ENCODE measurements at places on chromosomes 6 and 20.

GRCh38 chr6:106617302-106617701 is 12.0 kb downstream of the RTN4IP1 start:
- no peak for DNase-seq

- no peak for DNase-seq
Observed at GRCh38 chr6:167565884-167566599, 241.2 kb downstream of the TTLL2 start.

DNA sequence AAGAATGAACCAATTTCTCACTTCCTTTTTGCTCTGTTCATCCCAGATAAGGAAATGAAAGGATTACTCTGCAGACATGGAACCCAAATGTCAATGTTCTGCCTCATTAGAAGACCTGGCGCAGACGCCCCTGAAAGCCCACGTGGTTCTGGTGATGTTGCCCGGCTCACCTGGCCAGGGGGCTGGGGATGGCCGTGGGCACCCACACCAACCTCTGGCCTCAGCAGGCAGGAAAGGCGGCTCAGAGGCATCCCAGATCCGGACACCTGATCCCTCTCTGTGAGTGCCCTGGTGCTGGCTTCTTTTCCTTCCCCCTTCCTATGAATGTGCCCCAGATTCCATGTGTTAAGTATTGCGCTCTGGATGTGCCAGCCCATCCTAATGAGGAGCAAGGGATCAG is 33.6 kb downstream of the CDH4 start:
- DNase-seq = no peak

GRCh38 chr6:53369876-53370515 is 21.2 kb upstream of the ELOVL5 start:
- DNase-seq = no peak

DNA sequence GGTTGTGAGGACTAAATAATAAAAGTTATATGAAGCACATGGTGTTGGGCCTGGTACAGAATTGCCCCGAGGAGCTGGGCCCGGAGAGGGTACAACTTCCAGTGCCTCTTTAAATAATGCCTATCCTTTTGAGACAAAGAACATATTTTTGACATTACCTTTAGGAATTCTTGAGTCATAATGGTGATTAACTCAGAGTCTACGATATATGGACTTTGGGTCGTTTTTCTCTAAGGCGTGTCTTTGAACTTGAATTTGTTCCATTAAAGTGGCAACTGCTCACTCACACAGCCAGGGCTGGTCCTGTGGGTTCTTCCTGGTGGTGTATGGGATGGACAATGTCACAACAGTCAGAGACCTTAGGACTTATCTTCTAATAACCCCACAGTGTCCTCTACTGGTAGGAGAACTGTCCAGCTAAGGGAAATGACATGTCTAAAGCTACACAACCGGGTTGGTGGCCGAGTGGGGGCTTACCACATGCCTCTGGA is 106.5 kb downstream of the CDC5L start:
- DNase-seq = no peak

DNA sequence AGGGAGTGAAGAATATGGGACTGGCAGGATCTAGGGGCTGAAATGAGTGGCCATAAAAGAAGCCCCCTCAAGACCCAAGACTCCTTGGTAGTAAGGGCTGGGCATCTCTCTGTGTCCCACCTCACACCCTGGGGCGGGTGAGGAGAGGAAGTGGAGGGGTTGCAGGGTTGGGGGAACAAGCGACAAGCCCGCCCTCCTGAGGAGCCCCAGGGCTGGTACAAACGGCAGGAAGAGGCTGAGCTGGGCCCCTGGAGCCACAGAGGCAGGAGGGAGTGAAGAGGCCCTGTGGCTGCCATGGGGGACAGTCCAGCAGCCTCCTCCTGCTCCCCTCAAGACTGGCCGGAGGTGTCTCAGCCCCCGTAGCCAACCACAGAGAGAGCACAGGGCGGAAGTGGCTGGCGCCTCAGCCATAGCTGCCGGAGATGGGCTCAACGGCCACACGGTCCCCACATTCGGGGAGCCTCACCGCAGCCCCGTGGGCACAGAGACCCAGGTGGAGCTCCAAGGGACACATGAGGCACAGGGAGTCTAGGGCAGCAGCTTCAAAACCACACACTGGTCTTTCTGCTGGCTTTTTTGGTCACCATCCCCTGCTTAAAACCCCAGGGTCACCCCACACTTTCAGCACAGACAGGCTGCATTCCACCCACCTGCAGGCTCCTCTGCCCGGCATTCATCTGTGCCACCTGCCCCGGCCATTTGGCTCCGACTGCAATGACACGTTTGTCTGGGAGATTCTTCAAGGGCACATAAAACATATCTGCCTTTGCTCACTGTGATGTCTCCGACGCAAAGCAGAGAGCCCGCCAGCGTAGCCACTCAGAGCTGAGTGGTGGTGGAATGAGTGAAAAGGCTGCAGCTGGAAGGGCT is 524 bp downstream of the C20orf203 start:
- no peak for DNase-seq

- no peak for DNase-seq
Observed at GRCh38 chr6:73547036-73547435, 26.2 kb upstream of the EEF1A1 start.

DNA sequence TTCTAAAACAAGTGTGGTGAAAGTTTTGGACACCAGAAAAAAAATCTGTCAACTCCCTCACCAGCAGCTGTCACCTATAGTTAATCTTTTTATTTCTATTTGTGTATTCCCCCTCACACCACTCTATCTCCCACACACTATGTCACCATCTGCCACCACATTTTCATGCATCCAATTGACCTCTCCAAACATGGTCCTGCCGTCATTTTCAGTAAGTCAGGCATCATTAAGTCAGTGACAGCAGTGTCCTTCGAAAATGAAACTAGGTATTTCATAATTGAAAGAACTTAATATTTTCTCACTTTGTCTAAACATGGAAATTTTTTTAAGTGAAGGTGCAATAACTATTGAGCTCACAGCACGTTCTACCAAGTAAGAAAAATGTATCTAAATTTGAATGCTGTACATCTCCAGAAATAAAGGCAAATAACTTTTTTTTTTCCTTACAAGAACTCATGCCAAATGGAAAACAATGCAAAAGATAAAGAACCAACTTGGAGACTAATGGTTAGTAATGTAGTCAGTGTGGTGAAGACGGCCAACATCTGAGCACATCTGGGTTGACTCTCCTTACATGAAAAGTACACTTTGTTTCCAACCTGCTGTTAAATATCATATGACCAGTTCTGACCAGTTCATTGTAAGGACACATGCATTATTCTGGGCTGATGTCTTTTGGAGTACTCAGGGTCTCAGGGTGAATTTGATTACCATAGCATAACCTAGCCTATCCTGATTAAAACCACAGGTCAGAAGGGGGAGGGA is 623.3 kb upstream of the MANEA start:
- no peak for DNase-seq

DNA sequence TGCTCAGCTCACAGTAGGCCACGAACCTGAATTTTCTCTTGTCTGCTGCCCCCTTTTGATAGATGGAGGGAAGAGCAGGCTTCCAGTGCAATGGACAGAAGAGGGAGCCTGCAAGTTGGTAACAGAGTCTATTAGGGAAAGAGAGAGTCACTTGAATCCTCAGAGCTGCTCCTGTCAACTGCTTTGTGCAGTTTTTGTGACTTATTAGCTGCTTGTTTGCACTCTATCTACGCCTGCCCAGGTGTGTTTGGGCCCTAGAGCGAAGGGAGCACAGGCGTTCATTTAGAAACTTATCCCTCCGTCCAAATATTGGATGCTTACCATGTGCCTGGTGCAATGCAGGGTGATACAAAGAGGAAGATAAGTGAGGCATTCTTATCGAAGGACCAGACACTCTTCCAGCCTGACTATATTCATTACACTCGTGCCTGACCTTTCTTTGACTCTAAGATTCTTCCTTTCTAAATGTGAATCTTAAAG is 11.6 kb upstream of the SLC2A12 start:
- peak; percentile 54 for DNase-seq

GRCh38 chr20:46188866-46189541 is 70.9 kb downstream of the CD40 start:
- DNase-seq = no peak

- DNase-seq = no peak
Observed at GRCh38 chr20:50522053-50522674, 12.0 kb downstream of the PTPN1 start.

GRCh38 chr20:10578607-10579006 is 95.2 kb downstream of the JAG1 start:
- DNase-seq = no peak

DNA sequence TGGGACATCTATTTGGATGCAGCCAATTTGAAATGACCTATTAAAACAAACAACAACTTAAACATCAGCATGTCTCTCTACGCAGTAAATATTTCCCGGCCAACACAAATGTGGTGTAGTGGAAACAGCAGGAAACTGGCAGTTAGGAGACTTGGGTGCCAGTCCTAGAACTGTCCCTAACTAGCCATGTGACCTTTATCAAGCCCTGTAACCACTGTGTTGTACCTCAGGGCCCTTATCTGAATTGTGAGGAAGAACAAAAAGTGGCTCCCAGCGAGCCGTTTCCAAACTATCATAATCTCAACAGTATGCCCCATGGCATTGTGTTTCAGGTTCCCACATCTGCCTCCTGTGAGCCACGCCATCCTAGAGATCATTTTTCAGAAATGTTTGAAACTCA is 124.5 kb downstream of the IMPG1 start:
- no peak for DNase-seq

DNA sequence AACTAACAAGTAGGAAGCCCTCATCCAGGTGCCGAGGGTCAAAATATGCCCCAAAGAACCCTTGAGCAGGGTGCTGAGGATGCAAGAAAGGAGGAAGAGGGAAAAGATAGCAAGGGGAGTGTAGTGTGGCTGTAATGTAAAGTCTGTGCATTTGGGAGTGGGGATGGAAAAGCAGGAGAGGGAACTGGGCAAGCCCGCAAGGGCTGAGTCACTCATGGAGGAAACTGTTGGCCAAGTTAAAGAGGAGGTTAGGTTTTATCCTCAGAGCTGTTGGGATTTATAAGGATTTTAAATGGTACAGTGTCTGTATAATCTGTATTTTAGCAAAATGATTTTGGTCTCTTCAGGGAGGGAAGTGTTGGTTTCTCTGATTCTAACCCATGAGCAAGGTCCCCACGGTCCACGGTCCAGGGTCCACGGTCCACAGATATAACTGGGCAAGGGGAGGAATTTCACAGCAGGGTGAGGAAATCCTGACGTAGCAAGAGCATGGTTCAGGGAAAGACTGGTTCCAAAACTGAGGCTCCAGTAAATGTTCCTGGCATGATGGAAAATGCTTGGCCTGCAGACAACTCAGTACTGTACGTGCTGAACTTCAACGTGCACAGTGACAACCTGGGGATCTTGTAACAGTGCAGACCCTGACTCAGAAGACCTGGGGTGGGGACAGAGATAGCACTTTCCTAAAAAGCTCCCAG is 759.8 kb downstream of the PTPRT start:
- no peak for DNase-seq

- no peak for DNase-seq
Observed at GRCh38 chr6:162770955-162771354, 43.2 kb downstream of the PACRG start.

- no peak for DNase-seq
Observed at GRCh38 chr6:168182908-168183612, 104.0 kb upstream of the FRMD1 start.

DNA sequence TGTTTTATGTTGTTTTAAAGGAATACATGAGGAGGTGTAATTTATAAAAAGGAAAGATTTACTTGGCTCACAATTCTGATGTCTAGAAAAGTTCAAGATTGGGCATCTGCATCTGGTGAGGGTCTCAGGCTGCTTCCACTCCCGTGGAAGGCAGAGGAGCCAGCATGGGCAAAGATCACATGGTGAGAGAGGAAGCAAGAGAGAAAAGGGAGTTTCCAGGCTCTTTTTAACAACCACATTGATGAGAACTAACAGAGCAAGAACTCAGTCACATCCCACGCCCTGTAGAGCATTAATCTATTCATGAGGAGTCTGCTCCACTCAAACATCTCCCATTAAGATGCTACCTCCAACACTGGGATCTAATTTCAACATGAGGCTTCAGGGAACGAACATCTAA is 1666.3 kb downstream of the HACE1 start:
- DNase-seq = no peak

DNA sequence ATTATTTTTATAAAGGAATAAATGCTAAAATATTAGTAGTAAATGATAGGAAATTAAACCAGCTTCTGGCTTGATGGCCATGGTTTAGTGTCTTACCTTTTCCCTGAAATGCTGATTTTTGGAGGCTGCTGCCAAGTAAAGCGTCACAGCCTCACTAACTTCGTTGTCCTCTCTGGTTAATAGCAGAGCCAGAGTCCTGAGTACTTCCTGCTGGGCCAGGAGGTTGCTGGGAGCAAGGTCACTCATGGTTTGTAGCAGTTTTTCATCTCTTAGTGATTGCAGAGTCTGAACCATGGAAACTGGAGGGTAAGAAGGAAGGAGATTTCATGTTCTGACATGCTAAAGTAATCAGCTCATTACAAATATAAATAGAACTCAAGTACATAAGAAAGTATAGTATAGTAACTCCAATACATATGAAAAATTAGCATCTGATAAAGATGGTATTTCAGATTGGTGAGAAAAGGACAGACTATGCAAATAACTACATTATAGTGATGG is 26.5 kb upstream of the ARMH2 start:
- no peak for DNase-seq

DNA sequence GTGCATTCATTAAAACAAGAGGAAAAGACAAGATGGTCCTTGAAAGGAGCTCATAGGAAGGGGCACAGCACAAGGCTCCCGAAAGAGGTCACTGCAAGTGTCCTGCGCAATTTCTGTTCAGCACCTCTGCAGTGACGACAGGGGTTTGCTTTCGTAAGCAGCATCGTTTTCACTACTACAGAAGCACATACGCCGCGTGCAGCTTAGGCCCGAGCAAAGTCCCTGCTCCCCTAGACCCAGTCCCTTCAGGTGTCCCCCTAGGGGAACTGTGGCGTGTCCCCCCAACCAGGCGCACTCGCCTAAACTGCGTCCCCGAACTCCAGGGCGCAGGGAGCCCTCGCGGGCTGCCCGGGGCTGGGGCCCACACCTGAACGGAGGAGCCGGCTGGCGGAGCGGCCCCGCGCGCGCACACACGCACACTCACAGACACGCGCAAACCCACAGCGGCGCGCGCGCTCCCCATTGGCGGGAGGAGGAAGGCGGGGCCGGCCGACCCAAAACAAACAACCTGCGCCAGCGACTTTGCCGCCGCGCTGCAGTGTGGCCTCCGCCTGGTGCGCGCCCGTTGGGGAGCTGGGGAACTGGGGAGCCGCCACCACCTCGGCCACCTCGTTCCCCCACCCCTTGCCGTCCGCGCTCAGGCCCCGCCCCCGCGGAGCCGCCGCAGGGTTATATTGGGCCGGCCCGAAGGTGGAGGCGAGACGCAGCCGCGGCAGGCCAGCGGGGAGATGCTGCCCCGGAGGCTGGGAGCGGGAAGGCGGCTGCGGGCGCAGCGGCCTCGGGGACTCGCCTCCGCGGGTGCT is at the start of gene FOXQ1:
Gene FOXQ1 (plus strand): TSS at position 699 of the 803 bp plus-strand sequence. CDS start 607 bp downstream, outside the sequence.
- no peak for DNase-seq

GRCh38 chr6:161575523-161576254 is 301.8 kb upstream of the AGPAT4 start:
- no peak for DNase-seq

DNA sequence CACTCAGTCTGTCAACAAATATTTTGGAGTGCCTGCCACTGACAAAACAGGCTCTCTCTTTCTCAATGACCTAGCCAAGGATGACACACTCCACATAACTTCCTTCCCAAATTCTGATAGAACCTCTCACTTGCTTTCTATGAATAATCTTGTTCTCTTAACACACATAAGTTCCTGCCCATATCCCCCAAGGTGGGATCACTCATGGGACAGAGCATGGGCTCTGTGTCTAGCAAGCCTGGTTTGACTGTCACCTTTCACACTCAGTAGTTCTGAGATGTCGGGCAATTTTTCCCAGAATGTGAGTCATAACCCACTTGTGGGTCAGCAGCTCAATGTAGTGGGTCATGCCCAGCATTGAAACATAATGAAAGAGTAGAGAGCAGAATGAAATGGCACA is 78.1 kb downstream of the LRFN2 start:
- no peak for DNase-seq
